Fibroblast of mammary gland (primary cell): ENCODE measurements at places on chromosomes 13 and 19.

GRCh38 chr13:32669030-32669646 lies 82.9 kb downstream of the PDS5B start:
- peak; percentile 68 for DNase-seq

DNA sequence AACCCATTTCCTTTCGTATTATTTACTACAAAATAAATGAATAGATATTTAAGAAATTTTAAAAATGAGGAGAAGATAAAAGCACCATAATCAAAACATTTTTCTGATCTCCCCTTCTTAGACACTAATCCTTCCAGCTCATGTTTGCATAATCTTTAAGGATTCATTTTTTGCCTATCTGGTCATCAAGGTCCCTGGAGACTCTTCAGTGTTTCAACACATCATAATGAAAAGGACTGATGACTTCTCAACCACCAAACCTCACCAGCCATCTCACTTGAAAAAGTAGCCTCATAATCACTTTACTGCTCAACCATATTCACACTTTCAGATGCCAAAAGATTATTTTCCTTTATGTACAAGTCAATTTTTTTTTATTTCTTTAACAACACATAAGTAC lies 80.1 kb downstream of the DCLK1 start:
- DNase-seq = peak; percentile 81

- no peak for DNase-seq
Measured at GRCh38 chr13:25746131-25746530, 305.7 kb downstream of the SHISA2 start.

- DNase-seq = no peak
Measured at GRCh38 chr13:64538711-64539110, 2691.4 kb downstream of the PCDH9 start.

DNA sequence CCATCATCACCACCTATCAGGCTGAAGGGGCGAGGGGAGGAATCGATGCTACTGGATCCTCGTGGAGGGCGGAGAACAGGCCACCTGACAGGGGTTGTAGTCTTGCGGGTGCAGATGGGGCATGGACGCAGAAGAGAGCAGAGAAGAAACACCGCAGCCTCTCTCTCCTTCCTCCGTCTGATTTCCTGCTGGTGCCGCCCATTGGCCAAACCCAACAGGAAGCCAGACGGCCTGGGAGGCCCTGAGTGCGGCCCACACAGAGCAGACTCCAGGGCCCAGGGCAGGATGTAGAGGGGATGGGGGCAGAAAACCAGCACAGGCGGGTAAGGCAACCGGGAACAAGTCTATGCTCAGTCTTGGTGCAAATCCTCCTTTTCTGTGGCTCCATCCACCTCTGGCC lies 15.4 kb downstream of the CEBPA start:
- no peak for DNase-seq

GRCh38 chr19:18292810-18293641 lies 11.6 kb upstream of the JUND start:
- DNase-seq = peak; percentile 84

GRCh38 chr19:6127716-6128335 lies 7.6 kb upstream of the ACSBG2 start:
- peak; percentile 77 for DNase-seq

DNA sequence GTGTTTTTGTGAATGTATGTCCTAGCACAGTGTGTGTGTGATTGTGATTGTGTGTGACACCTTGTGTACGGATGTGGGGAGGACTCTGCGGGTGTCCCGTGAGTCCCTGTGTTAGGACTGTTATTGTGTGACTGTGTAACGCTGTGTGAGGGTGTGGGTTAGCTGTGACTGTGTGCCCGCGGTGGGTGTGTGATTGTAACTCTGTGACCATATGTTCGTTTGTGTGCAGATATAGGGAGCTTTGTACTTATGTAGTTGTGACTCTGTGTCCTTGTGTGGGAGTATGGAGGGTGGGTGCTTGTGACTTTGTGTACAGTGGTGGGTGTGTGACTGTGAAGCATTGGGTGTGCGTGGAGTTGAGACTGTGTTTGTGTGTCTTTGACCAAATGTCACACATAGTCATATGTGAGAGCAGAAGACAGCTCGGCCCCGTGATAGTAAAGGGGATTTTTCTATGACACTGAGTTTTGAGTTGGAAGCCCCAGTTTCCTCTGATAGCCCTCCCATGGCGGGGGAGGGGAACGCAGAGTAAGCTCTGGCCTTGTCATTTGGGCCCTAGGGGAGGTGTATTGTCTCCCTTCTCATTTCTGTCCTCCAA lies 949 bp upstream of the ZNF260 start:
- no peak for DNase-seq
